ENCODE measurements at places on chromosomes 4 and X. TPM values are rescaled to one million over a fixed set of nuclear protein-coding genes. Genes with fewer than 3 reads are reported as not detected.

BEX5 gene
- total RNA-seq = 2.2 TPM

CT55 gene
- not detected for total RNA-seq

SPACA5 gene
- total RNA-seq = 0.40 TPM

CETN2 gene
- 12.5 TPM for total RNA-seq

GRCh38 chr4:102564399-102565059 lies 63.4 kb downstream of the NFKB1 start:
- no peak for DNase-seq

GRCh38 chrX:67544281-67545035 lies 637 bp downstream of the AR start:
- no peak for DNase-seq

DNA sequence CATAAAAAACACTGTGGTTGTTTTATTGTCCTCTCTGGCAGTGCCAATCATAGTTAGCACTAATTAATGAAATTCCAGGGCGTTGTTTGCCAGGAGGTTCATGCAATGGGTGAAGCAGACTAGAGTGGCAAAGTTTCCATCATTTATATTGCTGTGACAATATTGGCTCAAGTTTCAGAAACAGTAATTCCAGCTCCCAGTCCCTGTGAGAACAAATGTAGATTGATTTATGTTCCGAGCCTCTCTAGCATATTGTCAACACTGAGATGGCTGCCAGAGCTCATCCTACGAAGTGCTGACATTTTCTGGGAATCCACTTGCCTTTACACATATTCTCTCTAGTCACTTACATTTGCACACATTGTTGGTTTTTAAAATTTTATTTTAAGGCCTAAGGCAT lies 440.0 kb upstream of the IGFBP7 start:
- DNase-seq = no peak

GRCh38 chr4:40144716-40145115 lies 52.1 kb upstream of the RHOH start:
- no peak for DNase-seq

- no peak for DNase-seq
These were observed 26.9 kb downstream of the NKX6-1 start for GRCh38 chr4:84472154-84472553.

All from activated CD4-positive, alpha-beta T cell treated with anti-CD3 and anti-CD28 coated beads, Interleukin-2, amount 10 ng/mL, durations not matched to agents 7 days and 5 days (primary cell).